Stimulated activated CD8-positive, alpha-beta memory T cell treated with anti-CD3 and anti-CD28 coated beads, Interleukin-15, amount 100 ng/mL, for 48 hours (primary cell): ENCODE measurements at places on chromosomes 16 and 17.

DNA sequence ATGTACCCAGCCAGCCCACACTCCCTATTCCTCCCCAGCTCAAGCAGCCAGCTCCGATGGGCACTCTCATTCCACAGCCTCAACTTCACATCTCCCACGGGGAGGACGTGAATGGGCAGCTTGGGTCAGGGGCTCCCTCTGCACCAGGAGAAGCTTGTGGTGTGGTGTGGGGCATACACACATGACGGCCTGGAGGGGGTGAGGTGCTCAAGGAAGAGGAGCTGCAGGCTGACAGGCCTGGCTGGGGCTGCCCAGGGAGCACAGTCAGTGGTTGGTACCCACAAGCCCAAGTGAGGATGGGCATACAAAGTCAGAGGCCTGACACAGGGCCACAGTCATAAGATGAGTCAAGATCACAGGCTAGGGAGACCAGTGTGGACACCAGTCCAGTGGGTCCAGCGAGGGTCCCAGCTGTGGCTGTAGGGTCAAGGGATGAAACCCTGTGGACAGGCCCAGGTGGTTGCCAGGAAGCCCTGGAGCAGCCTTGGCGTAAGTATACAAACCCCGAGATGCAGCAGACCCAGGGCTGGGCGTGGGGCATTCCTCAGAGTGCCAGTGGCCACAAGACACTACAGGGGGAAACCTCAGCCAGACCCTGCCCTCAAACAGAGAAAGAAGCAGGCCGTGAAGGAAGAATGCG lies 4.4 kb downstream of the DRC3 start:
- no peak for DNase-seq

- DNase-seq: no peak
These were observed 6.5 kb upstream of the XYLT2 start for GRCh38 chr17:50339381-50339780.

DNA sequence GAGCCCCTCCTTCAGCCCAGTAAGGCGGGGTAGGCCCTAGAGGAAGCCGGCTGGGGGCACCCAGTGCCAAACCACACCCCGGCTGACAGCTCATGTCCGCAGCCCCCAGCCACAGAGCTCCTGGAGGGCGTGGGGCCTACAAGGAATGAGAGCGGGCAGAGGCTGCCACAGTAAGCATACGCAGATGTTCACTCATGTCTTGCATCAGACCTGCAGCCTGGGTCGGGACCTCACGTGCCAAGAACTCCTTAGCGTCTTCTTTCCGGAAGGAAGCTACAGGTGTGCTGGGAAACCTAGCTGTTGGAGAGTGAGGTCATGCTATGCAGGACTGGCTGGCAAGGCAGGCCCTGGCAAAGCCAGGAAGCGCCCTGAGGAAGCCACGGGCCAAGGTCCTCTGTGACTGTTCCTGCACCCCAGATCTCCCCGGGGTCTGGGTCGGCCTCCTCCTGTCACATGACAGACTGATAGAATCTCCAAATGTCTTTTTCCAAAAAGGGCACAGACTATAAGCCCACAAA lies 1.6 kb downstream of the ZNF598 start:
- DNase-seq: peak; percentile 46

DNA sequence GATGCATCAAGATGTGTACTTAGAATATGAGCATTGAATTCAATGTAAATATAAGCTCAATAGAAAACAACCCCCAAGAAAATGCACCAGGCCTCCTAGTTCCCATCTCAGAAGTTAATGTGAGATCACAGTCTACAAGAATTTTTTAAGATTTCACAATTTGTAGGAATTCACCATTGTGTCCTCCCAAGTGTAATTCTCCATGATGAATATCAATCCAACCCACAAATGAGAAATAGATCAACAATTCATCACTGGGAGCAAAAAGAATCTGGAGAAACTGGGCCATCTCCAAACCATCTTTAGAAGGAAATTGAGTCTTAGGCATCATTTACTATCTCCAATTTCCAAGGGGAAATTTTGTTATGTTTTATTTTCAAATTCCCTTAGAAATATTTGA lies 310.5 kb upstream of the GOT2 start:
- no peak for DNase-seq

GRCh38 chr17:36867716-36868341 lies 69.4 kb upstream of the LHX1 start:
- DNase-seq: no peak

DNA sequence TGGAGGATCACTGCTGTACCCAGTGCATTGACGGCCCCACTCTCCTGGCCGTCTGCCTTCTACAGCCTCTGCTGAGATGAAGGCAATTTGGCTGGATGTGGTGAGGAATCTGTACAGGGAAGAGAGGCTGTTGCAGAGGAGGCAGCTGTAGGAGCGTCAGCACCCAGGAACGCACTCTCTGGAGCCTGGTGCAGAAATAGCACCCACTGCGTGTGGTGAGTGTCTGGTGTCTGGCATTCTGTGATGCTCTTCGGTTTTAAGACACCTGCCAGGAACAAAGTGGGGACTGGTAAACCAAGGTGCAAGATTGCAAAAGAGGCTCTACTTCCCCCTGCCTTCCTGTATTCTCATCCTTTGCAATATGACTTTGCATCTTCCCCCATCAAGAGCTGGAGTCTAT lies 187.5 kb upstream of the SDK2 start:
- DNase-seq: no peak

- no peak for DNase-seq
These were observed 5.6 kb downstream of the AKAP1 start for GRCh38 chr17:57090560-57091185.
